Foreskin melanocyte (primary cell): ENCODE measurements at places on chromosomes 5 and 9.

- no peak for DNase-seq
Observed at GRCh38 chr9:129932303-129933151, 97.3 kb downstream of the USP20 start.

GRCh38 chr5:31731016-31731415 is 92.1 kb downstream of the PDZD2 start:
- DNase-seq = no peak

- DNase-seq = peak; percentile 80
Observed at GRCh38 chr5:112737463-112738190, at the start of gene APC. TSS of gene APC (plus strand) at chr5:112737885. CDS start at chr5:112754891, 17,006 bp downstream.

DNA sequence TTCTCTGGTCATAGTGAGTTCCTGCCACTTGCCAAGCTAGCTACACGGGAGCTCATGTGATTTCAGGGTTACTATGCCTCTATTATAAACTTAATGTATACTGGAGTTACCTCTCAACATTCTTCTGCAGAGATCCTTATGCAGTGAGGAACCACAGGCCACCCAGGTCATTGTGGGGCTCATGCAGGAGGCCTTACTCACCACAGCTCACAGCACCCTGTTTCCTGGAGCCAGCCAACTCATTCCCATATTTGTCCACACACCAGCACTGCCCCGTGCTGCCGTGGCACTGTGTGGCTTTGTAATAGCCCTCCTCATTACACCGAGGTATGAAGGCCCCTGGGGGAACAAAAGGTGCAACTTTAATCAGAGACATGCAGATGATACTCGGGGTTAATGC is 520.0 kb downstream of the SPOCK1 start:
- DNase-seq = no peak

GRCh38 chr9:110919050-110919435 is 119.2 kb downstream of the LPAR1 start:
- DNase-seq = no peak

GRCh38 chr9:125332527-125332926 is 70.9 kb downstream of the GAPVD1 start:
- no peak for DNase-seq

- DNase-seq = no peak
Observed at GRCh38 chr5:158051036-158051435, 192.1 kb upstream of the CLINT1 start.

GRCh38 chr5:140175367-140176030 is 511 bp downstream of the CYSTM1 start:
- DNase-seq = peak; percentile 69

- no peak for DNase-seq
Observed at GRCh38 chr5:29037716-29038115, 1999.3 kb upstream of the CDH9 start.

DNA sequence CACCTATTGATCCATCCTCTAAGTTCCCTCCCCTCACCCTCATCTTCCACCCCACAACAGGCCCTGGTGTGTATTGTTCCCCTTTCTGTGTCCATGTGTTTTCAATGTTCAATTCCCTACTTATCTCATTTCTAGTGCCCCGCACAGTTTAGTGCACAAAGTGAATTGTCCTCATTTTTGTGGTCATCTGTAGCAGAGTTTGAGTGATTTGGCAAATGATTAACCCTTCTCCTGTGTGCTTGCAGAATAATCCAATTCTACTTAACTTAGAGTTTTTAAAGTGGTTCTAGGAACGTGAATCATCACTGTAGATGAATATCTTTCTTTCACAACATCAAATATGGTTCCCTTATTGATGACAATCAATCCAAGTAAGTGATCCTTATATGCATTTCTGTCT is 6.3 kb upstream of the HAPLN1 start:
- no peak for DNase-seq

- no peak for DNase-seq
Observed at GRCh38 chr5:68449380-68449779, 233.8 kb downstream of the PIK3R1 start.

DNA sequence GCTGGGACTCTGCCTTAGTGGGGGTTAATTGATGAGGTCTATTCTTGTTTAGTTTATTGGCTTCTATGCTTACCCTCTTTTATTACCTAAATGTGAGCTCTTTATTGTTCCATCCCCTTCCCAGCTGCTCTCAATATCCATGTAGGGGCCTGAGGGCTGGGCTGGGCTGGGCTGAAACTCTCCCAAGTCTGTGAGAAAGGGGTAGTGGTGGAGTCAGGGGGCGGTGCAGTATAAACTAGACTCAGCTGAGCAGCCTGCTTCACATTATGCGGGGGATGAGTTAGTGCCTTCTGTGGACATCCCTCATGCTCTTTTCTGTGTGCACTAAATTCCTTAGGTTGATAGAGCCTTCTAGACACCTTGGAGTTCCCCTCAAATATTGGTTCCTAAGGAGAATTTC is 451.8 kb upstream of the PTGER4 start:
- no peak for DNase-seq

DNA sequence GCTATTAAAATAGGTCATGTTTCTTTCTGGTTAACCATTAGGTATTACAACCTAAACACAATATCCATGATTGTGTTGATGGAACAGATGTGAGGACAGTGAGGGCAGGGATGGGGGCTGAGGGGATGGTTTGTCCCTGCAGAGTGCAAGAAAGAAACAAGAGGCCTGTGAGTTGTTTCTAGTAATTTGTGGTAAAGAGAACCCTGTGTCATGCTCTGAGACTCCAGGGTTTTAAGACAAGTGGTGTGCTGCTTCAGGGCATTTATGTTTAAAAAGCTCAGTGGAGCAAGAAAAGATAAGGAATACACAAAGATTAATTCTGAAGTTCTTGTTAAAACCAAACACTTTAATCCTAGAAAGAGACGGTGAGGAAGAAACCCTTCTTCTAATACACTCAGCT is 656.5 kb downstream of the TLE1 start:
- peak; percentile 76 for DNase-seq

GRCh38 chr9:35907711-35908503 is 1.4 kb upstream of the SPAAR start:
- DNase-seq = peak; percentile 59

GRCh38 chr9:82593501-82593900 is 469.4 kb downstream of the RASEF start:
- no peak for DNase-seq

DNA sequence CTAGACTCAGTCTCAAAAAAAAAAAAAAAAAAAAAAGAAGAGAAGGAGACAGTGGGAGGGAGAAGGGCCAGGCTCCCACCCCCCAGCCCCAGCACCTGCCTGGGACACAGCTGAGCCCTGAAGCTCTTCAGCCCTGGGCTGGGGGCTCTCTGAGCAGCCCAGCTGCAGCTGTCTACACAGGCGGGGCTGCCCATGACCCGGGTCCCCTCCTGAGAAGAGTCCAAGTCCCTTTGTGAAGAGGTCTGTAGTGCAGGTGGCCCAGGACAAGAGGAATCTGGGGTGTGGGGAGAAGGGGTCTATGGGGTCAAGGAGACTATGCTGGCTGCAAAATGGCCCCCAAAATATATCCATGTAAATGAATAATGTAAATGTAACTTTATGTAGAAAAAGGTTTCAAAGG is 6.7 kb upstream of the LCN2 start:
- DNase-seq = no peak

DNA sequence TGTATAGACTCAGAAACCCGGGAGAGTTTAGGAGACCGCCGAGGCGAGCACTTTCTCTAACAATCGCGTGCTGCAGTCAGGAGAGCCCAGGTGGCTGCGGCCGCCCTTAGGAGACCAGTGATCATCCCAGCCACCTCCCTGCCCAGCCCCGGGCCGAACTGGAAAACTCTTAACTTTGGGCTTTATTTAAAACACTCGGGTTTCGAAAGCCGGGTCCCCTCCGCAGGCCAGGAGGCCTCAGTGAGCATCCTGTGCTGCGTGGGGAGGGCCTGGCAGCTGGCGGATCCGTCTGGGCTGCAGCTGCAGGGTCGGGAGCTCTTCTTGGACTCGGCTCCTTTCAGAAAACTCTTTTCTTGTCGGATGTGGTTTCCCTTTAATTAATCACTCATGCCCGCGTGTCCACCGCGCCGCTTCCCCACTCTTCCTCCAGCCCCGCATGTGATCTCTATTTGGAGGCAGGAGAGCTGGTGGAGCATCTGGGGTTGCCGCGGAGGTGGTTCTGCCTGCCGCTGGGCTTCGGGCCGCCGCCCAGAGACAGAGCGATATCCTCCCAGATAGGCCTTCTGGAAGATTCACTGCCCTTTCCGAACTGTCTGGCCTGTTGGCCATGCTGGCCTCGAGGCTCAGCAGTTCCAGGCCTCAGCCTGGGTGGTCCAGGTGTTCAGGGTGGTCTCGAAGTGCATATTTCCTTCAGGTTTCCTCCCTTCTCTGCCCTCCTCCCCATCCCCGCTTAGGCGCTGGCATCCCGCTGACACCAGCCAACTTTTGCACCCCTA is 59.5 kb downstream of the TMEM174 start:
- no peak for DNase-seq

DNA sequence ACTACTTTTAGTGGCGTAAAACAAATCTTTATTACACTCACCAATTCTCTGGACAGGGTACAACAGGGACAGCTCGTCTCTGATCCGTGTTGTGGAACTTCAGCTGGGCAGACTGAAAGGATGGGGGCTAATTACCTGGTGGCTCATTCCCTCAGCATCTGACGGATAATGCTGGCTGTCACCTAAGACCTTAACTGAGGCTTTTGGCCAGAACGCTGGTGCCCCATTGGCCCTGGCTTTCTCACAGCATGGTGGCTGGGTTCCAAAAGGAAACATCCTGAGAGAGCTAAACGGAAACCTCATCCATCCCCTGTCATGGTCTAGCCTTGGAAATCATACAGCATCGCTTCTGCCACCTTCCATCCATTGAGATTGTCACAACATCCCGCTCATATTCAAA is 62.9 kb downstream of the RAI14 start:
- no peak for DNase-seq

- DNase-seq = no peak
Observed at GRCh38 chr9:38288502-38288901, 104.0 kb upstream of the ALDH1B1 start.

- no peak for DNase-seq
Observed at GRCh38 chr5:56876327-56876726, 33.1 kb upstream of the SETD9 start.

- DNase-seq = no peak
Observed at GRCh38 chr5:171442287-171443042, 23.0 kb downstream of the FGF18 start.

DNA sequence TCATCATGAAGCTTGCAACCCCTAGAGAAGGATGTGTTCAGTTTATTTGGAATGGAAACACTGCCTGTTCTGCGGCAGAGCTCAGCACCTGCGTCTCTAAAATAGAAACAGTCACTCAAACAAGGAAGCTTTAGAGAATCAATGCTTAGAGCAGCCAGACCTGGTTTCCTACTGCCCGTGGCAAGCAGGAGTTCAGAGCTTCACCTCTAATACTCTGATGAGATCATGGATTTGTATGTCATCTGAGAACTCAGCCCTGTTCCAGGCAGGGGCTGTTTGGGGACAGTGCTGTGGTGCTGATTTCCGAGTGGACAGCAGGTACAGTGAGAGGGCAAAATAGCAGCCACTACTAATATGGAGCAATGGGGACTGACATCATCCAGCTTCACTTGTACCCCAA is 236.0 kb upstream of the IRX1 start:
- DNase-seq = no peak

GRCh38 chr9:13047827-13048587 is 231.5 kb downstream of the MPDZ start:
- no peak for DNase-seq

- peak; percentile 12 for DNase-seq
Observed at GRCh38 chr9:36862206-36863145, 171.6 kb downstream of the PAX5 start.

GRCh38 chr9:137521405-137521985 is 28.7 kb downstream of the PNPLA7 start:
- DNase-seq = no peak

GRCh38 chr9:81879501-81879916 is 48.7 kb upstream of the SPATA31D4 start:
- DNase-seq = no peak

- DNase-seq = no peak
Observed at GRCh38 chr9:136240941-136241340, 4.7 kb downstream of the QSOX2 start.

DNA sequence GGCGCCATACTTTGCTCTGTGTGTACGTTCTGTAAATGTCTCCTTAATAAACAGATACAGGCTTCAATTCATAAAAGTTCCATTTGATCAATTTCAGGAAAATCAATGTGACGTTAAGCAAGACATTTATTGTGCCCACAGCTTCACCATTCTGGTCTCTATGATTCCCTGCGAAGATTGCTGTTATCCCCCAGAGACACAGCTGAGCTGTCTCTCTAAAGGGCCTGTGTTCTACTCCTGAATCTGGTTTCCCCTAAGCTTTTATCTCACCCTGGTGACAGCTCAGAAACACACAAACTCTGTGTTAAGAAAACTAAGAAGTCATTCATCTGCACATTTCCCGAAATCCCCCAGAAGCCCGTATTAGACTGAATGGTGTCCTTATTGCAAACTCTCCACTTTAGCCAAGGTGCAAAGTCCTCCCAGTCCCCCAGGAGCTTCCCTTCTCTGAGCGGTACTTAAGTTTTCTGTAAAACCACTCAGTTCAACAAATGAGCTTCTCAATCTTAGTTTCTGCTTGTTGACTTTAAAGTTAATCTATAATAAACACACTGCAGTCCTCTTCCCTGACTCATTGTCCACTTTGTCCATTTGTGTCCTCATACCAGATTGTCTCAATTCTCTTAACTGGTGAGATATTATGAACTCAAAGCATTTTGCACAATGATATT is 1.4 kb upstream of the C5orf15 start:
- DNase-seq = peak; percentile 83

DNA sequence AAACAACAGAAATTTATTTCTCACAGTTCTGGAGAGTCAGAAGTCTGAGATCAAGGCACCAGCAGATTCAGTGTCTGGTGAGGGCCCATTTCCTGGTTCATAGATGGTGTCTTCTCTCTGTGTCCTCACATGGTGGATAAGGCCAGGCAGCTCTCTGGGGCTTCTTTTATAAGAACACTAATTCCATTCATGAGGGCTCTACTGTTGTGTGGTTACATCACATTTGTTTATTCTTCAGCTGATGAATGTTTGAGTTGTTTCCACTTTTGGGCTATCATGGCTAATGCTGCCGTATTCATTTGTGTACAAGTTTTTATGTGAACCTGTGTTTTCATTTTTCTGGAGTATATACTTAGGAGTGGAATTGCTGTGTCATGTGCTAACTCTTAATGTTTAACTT is 35.2 kb downstream of the DDX4 start:
- DNase-seq = peak; percentile 94

GRCh38 chr9:135216791-135217441 is 129.4 kb downstream of the OLFM1 start:
- DNase-seq = no peak

GRCh38 chr5:93665648-93666047 is 75.8 kb downstream of the POU5F2 start:
- DNase-seq = no peak

GRCh38 chr9:92480986-92481633 is 1.2 kb downstream of the ASPN start:
- DNase-seq = no peak

GRCh38 chr9:84697509-84698114 is 28.1 kb downstream of the NTRK2 start:
- peak; percentile 19 for DNase-seq

- DNase-seq = no peak
Observed at GRCh38 chr5:130206686-130207085, 302.4 kb downstream of the CHSY3 start.

- no peak for DNase-seq
Observed at GRCh38 chr5:160342413-160342941, 27.9 kb downstream of the C1QTNF2 start.

GRCh38 chr5:65121880-65122436 is 353.2 kb downstream of the CWC27 start:
- DNase-seq = no peak
